ENCODE measurements at places on chromosomes 4 and X. TPM values are rescaled to one million over a fixed set of nuclear protein-coding genes. Genes with fewer than 3 reads are reported as not detected.

Gene SHISA3
- polyA plus RNA-seq: 5.0 TPM

Gene SLC10A6
- not detected for polyA plus RNA-seq

Gene GAGE12E
- polyA plus RNA-seq: not detected

Gene JAKMIP1
- 5.5 TPM for polyA plus RNA-seq

Gene TLR1
- not detected for polyA plus RNA-seq

Gene MAGEA8
- not detected for polyA plus RNA-seq

Gene FABP2
- polyA plus RNA-seq: not detected

Gene ERVMER34-1
- 14.5 TPM for polyA plus RNA-seq

Gene CABS1
- polyA plus RNA-seq: not detected

Gene FOXO4
- polyA plus RNA-seq: 8.0 TPM

Data from GM23338 (cell line).